ENCODE measurements at places on chromosomes 4 and X.

DNA sequence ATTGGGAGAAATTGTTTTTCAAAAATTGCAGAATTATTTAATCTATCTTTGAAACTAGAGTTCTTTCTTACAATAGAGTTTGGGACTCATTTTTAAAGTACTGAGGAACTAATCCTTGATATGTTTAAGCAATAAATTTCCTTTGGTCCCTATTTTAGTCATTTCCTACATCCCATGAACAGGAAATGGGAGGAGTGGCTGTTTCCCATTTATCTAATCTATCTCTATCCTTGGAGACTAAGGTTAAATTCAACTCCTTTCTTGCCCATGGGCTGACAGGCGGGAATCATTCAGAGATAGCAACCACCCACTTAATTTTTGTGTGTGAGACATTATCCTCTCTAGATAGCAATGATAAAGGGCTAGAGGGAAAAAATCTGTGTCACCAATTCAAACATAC, 131.6 kb upstream of the EMCN start:
- DNase-seq = no peak

DNA sequence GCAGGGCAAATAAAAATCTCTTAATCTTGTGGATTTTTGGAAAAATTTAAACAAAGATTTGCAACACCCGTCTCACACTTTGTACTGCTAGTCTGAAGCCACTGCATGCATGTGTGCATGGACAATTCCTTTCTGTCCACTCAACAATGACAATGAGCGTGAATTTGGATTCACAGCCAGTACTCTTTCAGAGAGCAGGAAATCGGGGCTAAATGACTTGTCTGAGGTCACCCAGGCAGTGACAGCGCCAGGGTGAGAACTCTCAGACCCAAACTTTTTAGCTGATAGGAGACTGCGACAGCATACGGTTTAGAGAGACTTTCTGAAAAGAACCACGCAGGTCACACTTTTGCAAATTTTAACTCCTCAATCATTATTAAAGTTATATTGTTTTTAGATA, 90.9 kb downstream of the ZNF827 start:
- no peak for DNase-seq

- no peak for DNase-seq
Observed at GRCh38 chrX:116417968-116418367, 18.4 kb upstream of the SLC6A14 start.

DNA sequence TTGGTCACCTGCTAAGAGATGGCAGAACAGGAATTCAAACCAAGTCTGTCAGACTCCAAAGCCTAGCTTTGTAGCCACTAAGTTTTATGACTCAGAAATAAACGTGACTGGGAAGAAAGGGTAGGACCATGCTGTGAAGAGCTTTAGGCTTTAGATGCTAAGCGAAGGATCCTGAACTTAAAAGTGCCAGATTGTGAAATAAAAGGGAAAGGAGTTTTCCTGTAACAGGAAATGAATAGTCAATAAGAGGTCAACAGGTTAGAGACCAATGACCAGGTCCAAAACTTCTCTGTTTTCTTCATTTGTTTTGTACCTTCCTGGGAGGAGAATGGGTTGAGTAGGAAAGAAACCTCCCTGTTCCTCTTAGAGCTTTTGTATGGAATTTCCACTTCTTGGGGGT, 98.8 kb upstream of the EOLA2 start:
- DNase-seq = no peak

DNA sequence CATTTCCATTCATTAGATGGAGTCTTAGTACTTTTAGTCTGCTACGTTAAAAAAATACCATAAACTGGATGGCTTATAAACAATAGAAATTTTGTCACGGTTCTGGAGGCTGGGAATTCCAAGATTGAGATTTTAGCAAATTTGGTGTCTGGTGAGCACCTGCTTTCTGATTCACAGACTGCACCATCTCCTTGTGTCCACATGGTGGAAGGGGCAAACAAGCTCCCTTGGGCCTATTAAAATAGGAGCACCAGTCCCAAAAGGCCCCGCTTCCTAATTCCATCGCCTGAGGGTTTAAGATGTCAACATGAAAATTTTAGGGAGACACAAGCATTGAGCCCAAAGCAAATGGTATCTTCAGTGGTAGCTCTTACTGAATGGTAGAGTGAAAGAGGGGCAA, 120.5 kb upstream of the MAP9 start:
- no peak for DNase-seq

DNA sequence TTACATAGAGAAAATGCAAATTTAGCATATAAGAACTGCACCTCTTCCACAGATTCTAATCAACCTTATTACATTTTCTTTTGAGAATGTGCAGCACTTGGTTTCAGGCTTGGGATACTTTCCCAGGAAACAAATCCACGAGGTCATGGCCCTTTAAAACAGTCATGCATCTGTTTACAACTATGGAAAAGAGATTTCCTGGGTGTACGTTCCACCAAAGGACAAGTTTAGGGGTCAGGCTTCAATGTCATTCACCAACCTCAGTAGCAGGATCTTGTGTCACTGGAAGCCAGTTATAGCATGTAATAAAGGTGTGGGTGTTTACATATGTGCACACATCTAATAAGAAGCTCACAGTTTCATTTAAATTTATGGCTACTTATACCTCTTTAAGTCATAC, 30.7 kb downstream of the EREG start:
- DNase-seq = no peak

DNA sequence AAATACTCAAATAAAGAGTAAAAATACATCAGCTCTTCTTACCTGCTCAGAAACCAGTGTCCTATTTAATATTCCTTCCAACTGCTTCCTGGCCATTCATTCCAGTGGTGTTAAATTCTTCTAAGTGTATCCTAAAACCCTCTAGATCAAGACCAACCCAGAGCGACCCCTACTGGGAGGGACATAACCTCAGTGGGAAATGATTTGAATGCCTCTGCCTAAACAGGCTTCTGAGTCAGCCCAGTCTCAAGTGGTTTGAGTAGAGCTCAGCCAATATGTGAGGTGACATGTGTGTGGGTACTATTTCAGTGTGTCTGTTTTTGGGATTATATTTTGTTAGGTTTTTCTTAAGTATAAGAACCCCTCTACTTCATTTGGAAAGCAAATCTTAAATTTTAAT, 133.6 kb upstream of the ARHGEF9 start:
- no peak for DNase-seq

- no peak for DNase-seq
Observed at GRCh38 chrX:68724531-68725020, 77.1 kb downstream of the STARD8 start.

- DNase-seq = no peak
Observed at GRCh38 chr4:107740950-107741701, 21.1 kb upstream of the PAPSS1 start.

- no peak for DNase-seq
Observed at GRCh38 chrX:15908603-15909290, 54.1 kb upstream of the AP1S2 start.

GRCh38 chr4:337932-338758, 531 bp downstream of the ZNF141 start:
- no peak for DNase-seq

GRCh38 chrX:5397409-5397808, 831.3 kb downstream of the NLGN4X start:
- DNase-seq = no peak

GRCh38 chr4:164193676-164194075, 560.3 kb upstream of the SMIM31 start:
- no peak for DNase-seq

DNA sequence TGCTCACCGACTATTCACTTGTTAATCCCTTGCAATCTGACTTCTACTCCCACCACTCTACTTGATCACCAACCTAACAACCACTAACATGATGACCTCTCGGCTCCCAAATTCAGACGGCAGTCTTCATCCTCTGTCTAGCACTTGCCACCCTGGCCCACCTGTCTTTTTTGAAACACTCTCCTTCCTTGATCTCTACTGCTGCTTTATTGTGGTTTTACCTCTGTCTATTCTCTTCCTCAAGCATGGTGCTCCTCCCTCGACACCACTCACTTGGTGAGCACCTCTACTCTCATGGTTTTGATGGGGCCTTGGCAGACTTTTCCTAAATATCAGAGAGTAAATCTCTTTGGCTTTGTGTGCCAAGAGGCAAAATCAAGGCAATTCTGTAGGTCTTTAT, 21.7 kb upstream of the CXCR3 start:
- no peak for DNase-seq

DNA sequence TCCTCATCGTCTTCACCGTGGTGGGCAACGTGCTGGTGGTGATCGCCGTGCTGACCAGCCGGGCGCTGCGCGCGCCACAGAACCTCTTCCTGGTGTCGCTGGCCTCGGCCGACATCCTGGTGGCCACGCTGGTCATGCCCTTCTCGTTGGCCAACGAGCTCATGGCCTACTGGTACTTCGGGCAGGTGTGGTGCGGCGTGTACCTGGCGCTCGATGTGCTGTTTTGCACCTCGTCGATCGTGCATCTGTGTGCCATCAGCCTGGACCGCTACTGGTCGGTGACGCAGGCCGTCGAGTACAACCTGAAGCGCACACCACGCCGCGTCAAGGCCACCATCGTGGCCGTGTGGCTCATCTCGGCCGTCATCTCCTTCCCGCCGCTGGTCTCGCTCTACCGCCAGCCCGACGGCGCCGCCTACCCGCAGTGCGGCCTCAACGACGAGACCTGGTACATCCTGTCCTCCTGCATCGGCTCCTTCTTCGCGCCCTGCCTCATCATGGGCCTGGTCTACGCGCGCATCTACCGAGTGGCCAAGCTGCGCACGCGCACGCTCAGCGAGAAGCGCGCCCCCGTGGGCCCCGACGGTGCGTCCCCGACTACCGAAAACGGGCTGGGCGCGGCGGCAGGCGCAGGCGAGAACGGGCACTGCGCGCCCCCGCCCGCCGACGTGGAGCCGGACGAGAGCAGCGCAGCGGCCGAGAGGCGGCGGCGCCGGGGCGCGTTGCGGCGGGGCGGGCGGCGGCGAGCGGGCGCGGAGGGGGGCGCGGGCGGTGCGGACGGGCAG, 792 bp downstream of the ADRA2C start:
- no peak for DNase-seq

- no peak for DNase-seq
Observed at GRCh38 chr4:173519111-173520101, 10.6 kb downstream of the HAND2 start.

GRCh38 chr4:184384810-184385557, 89.4 kb downstream of the IRF2 start:
- no peak for DNase-seq

DNA sequence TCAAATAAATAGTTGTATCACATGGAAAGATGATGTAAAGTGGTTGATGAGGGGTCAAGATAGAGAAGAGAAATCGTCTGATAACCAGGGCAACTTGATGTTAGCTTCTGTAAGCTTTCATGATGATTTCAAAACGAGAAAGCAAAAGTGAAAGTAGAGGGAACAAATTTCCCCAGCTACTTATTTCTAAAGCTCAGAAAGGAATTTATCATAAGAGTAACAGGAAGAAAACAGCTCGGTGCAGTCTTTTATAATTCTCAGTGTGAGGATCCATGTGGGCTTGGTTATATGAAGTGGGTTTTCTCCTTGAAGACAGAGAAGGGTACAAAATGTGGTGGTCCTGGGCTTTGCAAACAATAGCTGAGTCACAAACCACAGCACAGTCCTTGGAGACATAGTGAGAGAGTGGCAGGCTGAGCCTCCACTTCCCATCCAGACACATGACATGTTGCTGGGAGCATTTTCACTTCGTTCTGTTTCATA, 32.1 kb upstream of the GLRA2 start:
- DNase-seq = no peak

DNA sequence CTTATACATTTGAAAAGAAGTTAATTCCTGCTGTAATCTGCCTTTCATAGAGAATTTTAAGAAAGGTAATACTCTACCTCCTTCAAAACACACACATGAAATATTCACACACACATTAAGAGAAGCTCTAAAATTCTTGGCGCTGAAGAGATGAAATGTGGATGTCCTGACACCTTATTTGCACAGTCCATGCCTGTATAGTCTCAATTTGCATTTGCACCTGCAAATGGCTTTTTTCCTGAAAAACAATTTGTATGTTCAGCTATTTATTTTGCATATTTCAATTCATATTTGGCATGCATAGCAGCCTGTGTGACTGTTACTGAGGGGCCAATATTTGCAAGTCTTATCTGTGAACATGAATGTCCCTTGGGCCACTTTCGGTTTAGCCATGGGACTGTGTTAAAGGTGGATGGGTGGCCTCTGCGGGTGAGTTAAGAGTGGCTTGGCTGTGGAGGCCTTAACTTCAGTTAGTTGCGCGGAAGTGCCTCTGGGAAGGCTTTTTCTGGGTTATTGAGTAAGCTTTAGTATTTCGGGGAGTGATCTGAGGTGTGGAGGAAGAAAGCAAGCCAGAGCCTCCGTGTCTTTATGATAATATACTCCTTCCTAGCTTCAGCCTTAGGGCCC, 443.3 kb upstream of the FAT1 start:
- DNase-seq = no peak

- DNase-seq = no peak
Observed at GRCh38 chr4:168917138-168917779, 92.8 kb downstream of the CBR4 start.
